GM12865 (cell line): ENCODE measurements at places on chromosomes 5 and 9.

DNA sequence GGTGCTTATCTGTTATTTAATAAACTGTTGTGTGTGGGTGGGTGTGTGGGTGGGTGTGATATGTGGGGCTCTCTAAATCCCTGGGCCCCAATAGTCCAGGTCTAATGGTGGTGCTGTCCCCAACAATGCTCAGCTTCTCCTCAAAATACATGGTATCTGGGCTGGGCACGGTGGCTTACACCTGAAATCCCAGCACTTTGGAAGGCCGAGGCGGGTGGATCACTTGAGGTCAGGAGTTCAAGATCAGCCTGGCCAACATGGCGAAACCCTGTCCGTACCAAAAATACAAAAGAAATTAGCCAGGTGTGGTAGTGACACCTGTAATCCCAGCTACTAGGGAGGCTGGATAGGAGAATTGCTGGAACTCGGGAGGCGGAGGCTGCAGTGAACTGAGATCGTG, 4.5 kb upstream of the ORM1 start:
- DNase-seq, result no peak

- DNase-seq, result no peak
Measured at GRCh38 chr9:70046274-70047070, 2.8 kb downstream of the MAMDC2 start.

DNA sequence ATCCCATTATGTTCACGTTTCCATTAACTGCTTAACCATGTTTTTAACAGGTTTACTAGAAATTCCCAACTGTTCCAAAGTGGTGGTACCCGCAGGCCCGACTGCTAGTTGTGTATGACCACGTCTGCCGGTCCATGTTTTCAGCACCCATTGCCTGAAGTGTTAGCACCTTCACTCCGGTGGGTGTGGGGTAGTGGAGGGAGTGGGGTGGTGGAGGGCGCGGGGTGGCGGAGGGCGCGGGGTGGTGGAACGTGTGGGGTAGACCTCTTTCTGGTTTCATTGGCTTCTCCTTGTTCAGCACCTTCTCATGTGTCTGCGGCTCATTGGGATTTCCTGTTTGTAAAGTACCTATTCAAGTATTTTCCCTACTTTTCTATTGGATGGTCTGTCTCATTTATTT, 37.7 kb downstream of the TPPP start:
- no peak for DNase-seq

DNA sequence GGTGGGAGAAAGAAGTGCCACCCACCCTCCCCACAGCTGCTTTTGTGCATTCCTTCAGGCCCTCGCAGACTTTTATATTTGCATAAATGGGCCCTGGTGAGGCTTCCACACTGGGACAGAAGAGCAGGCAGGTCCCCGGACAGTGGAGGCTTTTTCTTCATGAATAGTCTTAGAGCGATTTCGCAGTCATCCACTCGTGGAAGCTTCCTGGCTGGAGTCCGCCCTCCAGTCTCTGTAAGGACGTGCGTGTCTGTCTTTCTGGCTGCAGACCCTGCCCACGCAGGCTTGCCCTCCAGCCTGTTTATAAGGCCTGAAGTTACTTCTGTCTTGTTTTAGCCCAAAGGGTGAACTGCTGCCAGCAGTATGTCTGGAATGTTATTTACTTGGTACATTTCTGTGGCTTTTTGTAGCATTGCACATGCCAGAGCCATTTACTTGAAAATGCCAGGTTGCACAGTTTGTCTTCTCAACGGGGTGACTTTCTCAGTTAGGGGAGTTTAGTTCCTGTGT, 195.7 kb downstream of the AOPEP start:
- no peak for DNase-seq

- no peak for DNase-seq
Measured at GRCh38 chr5:80987078-80987766, 27.1 kb downstream of the RASGRF2 start.

DNA sequence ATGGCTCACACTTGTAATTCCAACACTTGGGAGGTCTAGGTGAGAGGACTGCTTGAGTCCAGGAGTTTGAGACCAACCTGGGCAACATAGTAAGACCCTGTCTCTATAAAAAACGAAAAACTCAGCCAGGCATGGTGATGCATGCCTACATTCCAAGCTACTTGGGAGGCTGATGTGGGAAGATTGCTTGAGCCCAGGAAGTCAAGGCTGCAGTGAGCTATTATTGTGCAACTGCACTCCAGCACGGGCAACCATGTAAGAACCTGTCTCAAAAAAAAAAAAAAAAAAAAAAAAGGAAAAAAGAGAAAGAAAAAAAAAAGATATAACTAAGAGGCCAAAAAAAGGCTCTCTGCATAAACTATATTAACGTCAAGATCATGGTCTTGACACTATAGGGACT, 27.3 kb downstream of the GIN1 start:
- DNase-seq, result no peak

GRCh38 chr5:174589011-174589410, 135.4 kb upstream of the MSX2 start:
- DNase-seq, result no peak

DNA sequence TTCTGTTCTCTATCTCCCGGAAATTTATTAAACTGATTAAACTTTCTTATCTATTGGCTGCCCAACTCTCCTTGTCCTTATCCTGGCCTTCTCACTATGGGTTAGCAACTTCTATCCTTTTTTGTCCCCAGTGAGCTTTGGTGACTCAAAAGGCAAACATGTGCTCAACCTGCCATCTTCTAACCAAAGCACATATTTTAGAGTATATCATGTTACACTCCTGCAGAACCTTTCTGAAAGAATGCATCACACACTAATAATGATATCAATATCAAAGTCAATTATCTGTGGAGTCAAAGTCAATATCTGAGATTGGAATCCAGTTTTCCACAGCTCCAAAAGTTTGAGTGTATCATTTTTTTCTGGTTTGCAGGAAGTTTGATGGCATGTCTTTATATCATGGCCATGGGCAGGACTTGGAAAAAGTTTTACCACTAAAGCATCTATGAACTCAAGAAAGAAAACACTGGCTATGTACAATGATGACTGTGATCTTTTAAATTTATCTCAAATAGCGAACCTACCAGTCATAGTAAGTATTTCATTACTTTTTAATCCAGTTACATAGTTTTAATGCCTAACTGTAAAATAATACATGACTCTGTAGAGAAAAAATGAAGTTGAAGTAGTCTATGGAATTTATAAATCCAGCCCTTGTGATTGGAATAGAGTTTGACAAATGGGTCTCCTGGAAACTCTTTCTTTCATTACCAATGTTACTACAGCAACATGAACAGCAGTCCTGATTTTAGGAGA, 166.8 kb downstream of the DROSHA start:
- DNase-seq, result no peak

DNA sequence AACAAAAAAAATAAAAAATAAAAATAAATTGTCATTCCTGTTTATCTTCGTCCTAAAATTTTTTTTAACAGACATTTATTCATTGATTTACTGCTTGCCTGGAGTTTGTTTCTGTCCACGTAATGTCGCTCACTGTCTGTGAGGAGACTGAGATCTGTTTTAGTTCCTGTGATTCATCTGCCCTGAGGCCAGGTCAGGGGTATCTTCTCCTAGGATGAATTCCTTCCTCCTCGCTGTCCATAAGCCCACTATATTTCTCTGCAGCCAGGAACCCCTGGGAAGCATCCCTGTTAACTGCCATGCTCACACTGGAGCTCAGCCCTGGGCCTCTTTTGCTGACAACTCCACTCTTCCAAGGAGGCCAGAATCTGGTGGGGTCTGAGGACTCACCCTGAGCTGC, 682.0 kb downstream of the MTRR start:
- DNase-seq, result no peak

- DNase-seq, result no peak
Measured at GRCh38 chr5:172168311-172168710, 19.7 kb downstream of the STK10 start.

DNA sequence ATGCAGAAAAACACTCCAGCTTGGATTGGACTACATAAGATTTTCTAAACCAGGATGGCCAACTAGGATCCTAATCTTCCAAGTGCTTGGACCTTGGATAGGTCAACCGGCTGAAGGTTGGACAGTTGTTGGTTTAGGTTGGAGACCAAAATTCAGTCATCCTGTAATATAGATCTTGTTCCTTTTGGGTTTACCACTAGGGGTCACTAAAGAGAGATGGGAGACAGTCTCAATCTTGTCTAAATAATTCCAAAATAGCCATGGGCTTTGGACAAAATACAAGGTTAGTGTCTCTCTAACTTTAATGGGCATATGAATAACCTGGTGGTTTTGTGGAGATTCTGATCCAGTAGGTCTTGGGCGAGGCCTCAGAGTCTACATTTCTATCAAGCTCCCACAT, 148.7 kb upstream of the ERCC6L2 start:
- DNase-seq, result peak; percentile 31

- no peak for DNase-seq
Measured at GRCh38 chr9:4657426-4658159, 4.5 kb upstream of the PLPP6 start.

DNA sequence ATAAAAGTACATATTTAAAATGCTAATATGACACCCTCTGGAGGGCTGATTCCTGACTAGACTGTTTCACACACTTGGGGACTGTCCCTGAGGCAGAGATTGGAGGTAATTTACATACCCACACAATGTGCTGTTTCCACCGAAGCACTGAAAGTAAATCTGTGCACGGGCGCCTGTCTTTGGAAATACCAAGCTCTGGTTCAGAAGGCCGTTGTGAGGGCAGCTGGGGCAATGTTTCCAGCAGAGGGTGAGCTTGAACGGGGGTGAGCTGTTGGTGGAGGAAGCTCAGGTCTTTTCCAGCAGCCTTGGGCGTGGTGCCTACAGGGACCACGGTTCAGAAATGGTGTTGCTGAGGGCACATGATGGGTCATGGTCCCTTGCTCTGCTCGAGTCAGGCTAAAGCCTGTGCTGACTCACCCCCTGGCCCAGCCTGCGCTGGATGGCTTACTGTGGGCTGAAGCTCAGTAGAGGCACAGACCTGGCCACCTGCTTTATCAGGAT, 25.8 kb upstream of the HMCN2 start:
- DNase-seq, result peak; percentile 69
